ENCODE measurements at places on chromosomes 7 and 10. TPM values are rescaled to one million over a fixed set of nuclear protein-coding genes. Genes with fewer than 3 reads are reported as not detected.

Gene OR6B1
- total RNA-seq, result not detected

Gene COX19
- total RNA-seq, result 14.1 TPM

Gene AKR1C3
- 1.2 TPM for total RNA-seq

Gene SSC4D
- 6.4 TPM for total RNA-seq

Gene OR2A7
- total RNA-seq, result 2.8 TPM

Gene ADAM8
- 78.4 TPM for total RNA-seq

Gene PKD2L1
- total RNA-seq, result not detected

Gene ECD
- 50.7 TPM for total RNA-seq

Gene GATAD1
- 30.5 TPM for total RNA-seq

Gene GOLGA7B
- total RNA-seq, result 2.7 TPM

Gene SPDYE5
- total RNA-seq, result not detected

Gene TYW1B
- 8.4 TPM for total RNA-seq

Gene MIOS
- 41.9 TPM for total RNA-seq

Gene FGFBP3
- 0.42 TPM for total RNA-seq

Gene KMT2C
- 29.0 TPM for total RNA-seq

Gene PDE6C
- total RNA-seq, result not detected

Gene SPDYE8
- not detected for total RNA-seq

Gene ANKRD2
- total RNA-seq, result 0.08 TPM

Gene SEMA3E
- total RNA-seq, result 0.07 TPM

Gene OGDHL
- 1.7 TPM for total RNA-seq

Gene OPALIN
- not detected for total RNA-seq

Gene SPDYE2
- total RNA-seq, result not detected

Measured in kidney epithelial cell (primary cell).